ENCODE measurements at places on chromosomes 7 and 10.

GRCh38 chr7:121366852-121367431 lies 29.2 kb downstream of the FAM3C start:
- no peak for DNase-seq

- no peak for DNase-seq
These were observed 19.5 kb upstream of the RHEB start for GRCh38 chr7:151539088-151539671.

DNA sequence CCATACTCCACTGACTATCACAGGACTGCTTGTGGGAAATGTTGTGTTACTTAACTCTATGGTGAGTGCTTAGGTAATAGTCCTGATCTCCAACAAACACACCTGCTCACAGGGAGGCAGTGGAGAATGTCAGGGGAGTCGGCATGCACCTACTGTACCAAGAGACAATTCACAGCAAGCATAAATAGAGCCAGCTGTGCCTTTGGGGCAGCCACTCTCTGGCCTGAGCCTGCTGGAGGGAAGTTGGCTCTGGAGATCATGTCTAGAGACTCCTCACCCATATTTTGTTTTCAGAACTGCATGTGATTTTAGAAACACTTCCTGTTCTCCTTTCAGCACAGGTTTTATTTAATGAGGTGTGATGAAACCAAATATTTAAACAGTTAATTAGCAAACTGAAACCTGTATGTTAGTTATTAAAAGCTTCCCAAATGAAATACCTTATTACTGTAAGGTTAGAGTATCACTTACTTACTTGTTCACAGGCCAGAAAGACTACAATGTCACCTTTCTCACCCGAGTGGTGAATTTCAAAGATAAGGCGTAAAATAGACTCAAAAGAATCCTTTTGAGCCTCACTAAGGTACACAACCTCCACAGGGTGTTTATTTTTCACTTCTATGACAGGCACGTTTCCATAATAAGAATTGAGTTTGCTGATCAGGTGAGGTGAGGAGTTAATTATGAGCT lies 21.8 kb downstream of the DHX32 start:
- DNase-seq = no peak

DNA sequence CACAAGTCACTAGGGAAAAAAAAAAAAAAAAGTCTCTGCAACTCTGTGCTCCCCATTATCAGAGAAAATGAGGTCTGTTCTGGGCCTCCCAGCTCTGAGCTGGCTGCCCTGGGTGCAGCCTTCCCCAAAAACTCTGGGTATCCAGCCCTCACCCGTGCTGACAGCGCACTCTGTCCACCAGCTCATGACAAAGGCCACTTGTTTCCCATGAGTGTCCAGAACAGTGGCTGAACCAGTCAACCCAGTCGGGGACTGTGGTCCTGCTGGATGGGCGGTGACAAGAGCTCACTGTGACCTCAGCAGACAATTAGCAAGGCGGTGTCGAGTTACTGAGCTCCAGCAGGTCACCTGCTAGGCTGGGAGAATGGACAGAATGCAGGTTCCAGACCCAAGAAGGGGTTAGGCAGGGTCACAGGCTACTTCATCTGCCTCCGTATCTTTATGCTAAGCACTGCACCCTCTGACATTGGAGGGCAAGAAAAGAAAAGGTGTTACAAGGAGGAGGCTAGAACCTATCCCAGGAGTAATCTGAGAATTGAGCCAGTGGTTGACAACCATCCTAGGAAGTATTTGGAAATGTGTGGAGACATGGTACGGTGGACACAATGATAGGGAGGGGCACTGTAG lies 37.2 kb downstream of the DLG5 start:
- DNase-seq = no peak

DNA sequence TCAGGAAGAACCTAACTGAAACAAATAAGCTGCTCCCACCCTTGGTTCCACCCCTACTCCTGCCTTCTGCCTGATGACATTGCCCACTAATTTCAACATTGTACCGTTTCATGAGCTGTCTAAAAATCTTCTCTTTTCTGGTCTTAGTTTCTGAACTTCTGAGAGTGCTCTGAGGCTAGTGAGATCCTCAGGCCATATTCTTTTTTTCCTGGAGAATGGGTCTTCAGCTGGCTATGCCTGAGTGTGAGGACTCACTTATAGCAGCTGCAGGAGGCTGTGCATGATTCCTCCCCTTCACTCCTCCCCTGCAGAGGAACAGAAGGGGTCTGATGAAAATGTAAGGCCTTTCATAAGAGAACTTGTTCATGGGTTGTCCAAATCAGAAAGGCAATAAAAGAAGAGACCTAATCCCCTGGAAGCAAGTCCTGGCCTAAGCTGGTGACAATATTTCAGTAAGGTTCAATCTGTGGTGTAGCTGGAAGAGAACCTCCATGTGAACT lies 11.1 kb downstream of the HOXA4 start:
- DNase-seq = no peak

GRCh38 chr10:29746080-29746797 lies 111.5 kb upstream of the SVIL start:
- DNase-seq = no peak

DNA sequence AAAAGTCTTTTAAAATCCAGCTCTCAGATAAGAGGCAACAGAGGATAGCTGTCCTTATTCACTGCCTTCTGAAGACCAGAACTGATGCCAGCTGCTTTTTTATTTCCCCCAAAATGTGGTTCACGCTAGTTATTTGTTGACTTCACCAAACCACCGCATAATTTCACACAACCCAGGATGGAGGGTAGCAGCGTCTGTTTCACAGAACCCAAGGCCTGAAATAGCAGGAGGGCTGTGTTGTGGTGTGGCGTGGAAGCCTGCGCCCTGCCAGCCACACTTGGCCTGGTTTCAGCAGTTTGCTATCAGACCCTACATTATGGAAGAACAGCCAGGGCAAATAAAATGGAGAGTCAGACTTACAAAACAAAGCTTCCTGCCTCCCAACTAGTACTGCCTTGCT lies 155.4 kb downstream of the DYNC1I1 start:
- DNase-seq = no peak

DNA sequence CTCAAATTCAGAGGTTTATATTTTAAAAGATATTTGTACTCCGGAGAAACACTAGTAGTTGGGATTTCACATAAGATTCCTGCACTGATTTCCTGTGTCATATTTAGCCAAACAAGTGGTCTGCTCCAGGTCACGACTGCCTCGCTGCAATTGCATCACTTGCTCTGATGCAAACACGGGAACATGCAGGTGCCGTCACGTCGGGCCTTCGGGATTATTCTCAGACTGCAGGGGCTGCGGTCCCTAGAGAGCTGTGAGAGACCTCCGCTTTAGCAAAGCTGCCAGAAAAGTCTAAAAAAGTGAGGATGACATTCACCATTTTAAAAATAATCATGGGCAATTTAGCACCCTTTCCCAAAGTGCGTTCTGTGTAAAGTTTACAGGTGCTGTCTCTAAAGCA lies 93.5 kb upstream of the DDC start:
- no peak for DNase-seq

- DNase-seq = no peak
These were observed 34.2 kb downstream of the ITGB1 start for GRCh38 chr10:32923849-32924248.

DNA sequence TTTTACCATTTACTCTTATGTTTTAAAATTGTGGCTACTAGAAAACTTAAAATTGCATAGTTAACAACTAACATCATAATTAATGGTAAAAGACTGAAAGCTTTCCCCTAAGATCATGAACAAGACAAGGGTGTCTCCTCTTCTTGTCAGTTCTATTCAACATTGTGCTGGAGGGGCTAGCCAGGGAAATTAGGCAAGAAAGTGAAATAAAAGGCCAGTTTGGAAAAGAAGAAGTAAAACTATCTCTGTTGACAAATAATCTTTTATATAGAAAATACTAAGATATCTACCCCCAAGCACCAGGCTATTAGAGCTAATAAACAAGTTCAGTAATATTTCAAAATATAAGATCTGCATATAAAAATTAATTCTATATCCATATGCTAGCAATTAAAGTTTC lies 46.9 kb upstream of the MXI1 start:
- no peak for DNase-seq

DNA sequence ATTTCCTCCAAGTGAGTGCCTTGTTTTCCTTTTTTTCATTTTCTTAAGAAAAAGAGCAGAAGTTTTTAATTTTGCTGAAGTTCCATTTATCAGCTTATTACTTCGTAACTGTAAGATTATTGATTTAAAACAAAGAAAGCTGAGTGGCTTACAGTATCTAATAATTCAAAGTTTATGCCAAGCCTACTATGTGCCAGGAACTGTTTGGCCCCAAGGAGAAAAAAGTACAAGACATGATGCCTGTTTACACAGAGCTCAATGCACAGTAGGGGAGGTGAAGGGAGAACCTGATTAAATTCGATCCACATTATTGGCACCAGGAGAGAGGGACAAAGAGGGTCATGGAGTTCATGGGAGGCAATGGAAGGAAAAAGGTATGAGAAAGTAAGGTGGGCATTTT lies 419.3 kb upstream of the ZMIZ1 start:
- DNase-seq = no peak

- no peak for DNase-seq
These were observed 2.0 kb downstream of the GAL3ST4 start for GRCh38 chr7:100166317-100166940.

DNA sequence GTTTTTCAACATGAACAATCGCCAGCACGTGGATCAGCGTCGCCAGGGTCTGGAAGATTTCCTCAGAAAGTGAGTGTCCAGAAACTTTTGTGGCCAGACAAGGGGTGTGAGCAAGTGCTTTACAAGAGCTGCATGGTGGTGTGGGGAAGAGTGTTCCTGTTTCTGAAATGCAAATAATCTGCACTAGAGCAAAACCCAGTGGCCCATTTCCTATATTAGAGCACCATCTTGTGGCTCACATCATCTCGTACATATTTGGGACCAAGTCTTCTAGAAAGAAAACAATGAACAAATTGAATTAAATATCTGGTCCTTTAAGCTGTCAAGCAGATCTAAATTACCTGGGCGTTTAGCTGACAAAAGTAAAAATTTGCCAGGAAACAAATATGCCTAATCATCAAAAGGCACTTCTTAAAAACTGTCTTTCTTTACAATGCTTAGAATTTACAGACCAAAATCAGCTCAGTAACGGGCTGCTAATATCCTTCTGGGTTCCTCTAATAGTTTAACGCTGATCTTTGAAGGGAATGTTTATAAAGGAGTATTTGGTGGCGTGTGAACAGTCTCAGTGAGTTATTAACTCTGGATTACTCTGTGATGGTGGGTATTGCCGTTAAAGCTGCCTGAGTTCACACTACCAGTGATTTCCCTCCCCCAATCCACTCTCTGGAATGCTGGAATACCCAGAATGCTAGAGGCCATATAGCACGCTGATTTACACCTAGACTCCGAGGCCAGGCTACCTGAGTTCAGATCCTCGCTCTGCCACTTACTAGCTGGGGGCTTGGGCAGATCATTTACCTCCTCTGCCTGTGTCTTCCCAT lies 73.6 kb downstream of the SNX10 start:
- DNase-seq = no peak

DNA sequence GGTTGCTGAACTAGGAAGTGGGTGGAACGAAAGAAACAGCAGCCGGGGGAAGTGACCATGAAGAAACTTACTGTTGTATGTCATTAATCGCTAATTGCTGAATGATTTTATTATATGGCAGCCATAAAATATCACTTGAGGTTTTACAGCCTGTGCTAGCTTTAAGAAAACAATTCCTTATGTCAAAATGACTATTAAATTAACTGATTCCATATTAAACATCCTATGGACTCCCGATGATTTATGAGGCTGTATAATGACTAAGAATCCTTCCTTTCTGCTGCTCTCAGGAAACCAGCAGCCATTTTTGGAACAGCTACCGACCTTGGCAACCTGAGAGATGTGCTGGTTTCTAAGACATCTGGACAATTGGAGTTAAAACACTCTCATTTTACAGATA lies 421.9 kb downstream of the SORCS3 start:
- DNase-seq = no peak

GRCh38 chr10:109592391-109592790 lies 330.9 kb downstream of the XPNPEP1 start:
- DNase-seq = no peak

DNA sequence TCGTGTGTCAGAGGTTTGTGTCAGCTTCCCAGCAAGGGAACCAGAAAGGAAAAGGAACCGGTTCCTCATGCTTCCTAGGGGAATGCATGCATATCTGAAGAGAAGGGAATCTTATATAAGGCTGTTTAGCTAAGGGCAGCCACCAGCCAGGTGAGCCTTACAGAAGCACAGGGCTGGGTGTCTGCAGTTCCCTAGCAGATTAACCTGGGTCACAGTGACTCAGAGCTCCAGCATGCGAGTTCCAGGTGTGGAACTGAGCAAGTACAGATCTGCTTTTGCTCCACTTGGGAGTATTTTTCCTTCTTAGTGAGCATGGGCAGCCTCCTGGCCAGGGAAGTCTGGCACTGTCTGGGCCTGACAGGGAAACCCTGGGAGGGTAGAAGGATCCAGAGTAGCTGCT lies 957 bp upstream of the ANKRD2 start:
- DNase-seq = no peak

GRCh38 chr10:105288026-105288425 lies 646.9 kb downstream of the SORCS3 start:
- no peak for DNase-seq

- DNase-seq = peak; percentile 20
These were observed 11.5 kb downstream of the PMS2 start for GRCh38 chr7:5997210-5997808.

DNA sequence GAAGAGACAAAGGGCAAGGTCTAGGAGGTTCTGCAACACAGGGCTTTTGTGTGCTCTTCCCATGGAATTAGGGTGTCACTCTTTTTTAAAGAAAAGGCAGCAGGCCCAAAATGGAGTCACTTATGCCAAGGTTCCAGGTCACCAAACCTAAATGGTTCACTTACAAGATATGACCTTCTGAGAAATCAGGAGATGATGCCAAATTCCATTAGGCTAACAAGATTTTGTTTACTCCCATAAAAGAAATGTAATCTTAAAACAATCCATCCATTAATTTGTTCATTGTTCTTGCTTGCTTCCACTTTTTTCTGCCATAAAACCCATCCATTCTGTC lies 158.1 kb downstream of the SNX13 start:
- DNase-seq = no peak

- no peak for DNase-seq
These were observed 91.7 kb downstream of the CCDC3 start for GRCh38 chr10:12909836-12910185.

- DNase-seq = no peak
These were observed 85.1 kb downstream of the FAM204A start for GRCh38 chr10:118256825-118257570.

DNA sequence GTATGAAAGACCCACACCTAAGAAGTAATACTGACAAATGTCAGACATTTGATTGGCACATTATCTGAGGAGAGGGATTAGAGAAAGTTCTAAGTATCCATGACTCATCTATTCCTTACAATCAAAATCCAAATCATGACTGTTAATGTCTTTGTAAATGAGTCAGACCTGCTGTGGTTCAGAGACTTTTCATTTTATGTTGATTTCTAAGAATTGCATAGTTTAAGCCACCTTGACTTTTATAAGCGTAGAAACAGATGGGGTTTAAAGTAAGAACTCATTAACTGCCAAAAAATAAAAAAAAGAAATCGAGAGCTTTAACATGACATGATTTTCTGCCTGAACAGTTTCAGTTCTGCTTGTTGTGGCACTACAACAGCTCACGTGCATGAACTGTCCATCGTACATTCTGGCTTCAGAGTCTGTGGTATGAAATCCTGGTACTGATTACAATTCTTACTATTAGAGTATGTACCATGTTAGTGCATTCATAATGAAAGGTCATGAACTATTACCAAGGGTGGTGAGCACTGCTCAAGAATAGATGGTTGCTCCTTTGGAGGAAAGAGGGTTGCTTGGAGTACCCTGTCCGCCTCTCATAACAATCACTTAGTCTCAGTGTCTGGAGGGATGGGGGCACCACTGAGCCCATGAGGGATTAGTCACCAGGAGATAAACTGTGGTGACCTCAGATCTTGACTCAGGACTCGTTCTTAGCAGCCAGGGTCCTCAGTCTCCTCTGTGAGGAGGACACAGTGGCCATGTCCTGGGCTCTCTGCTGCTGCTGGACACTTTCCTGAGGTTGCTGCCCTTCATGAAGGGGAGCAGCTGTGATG lies 42.2 kb downstream of the ACSM6 start:
- DNase-seq = no peak

Data from stimulated activated CD8-positive, alpha-beta memory T cell treated with anti-CD3 and anti-CD28 coated beads, Interleukin-7, amount 100 ng/mL, for 4 hours (primary cell).